ENCODE measurements at places on chromosomes 2 and 18.

DNA sequence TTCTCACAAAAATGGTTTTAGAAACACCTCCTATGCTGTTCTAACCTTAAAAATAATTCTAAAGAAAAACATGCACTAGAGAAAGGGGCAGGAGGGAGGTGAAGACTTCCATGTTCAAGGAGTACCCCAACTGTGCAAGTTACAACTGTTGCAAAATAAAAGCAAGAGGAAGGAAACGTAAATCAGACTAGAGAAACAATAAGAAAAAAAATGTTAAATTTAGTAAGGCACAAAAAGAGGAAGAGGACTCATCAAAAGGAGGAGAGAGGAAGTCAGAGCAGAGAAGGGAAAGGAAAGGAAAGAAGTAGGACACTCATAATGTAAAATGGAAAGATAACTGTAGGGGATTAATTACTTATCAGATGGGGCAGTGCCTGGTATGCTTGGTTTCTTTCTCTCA lies 34.1 kb downstream of the RAPH1 start:
- no peak for DNase-seq

DNA sequence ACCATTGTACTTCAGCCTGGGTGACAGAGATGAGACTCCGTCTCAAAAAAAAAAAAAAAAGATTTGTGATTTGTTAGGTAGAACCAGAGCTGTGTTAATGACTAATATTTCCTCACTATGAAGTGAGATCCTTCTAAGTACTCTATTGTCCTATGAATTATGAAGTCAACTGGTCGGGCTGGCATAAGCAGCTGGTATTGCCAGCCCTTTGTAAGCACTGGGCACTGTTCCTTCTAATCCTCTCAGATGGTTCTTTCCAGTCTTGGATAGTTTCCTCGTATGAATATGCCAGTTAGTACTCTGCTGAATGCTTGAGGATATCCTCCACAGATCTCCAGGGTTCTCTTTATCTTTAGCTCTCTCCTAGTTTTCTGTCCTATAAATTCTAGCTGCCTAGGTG lies 223.1 kb upstream of the SP5 start:
- DNase-seq: no peak

DNA sequence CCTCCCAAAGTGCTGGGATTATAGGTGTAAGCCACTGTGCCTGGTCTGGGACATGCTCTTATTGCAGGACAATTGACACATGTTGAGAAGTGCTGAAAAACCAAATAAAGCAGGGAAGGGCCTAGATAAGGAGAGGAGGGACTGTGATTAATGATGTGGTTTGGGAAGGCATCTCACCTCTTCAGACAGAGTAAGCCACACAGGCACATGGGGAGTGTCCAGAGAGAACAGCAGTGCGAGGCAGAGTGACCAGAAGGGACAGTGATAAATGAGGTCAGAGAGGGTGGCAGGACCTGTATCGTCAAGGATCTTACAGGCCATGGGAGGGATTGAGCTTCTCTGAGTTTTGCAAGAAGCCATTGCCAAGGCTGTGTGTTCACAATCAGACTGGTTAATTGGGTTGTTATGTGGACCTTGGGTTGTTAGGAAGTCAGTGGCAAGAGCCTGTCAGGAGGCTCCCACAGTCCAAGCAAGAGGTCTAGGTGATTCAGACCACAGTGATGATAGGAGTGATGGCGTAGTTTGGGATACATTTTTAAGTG lies 58.5 kb downstream of the EIF5B start:
- no peak for DNase-seq

DNA sequence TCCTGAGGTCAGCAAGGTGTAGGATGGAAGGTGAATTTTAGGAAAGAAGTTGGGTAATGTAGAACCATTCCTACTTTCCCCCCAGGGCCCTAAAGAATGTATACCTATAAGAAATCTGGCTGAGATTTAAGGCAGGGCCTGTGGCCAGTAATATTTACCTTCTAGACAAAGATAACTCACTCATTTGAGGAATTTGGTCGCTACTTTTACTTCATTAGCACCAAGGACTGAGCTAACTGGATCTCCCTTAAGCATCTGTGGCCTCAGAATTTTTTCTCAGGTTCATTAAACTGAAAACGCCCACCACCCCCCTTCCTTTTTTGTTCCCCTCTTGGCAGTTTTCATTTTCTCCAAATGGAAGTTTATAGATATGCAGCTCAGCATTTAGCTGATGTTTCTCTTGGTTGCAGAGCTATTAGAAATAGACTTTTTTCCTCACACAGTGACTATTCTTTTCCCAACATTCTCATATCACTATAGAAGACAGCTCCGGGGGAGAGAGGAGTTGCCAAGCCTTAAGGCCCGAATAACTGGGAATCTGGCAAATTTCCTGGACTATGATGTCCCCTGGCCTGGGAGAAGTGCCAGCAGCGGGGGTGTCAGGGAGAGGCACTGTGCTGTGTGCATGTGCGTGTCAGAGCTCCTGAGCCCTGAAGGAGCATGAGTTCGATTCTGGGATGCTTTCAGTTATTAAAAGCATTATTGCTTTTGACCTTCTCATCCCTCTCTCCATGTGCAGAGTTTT lies 310.9 kb downstream of the PRKCE start:
- no peak for DNase-seq

GRCh38 chr2:33304032-33304864 lies 172.2 kb upstream of the RASGRP3 start:
- DNase-seq: no peak
